ENCODE measurements at places on chromosomes 12 and 14. TPM values are rescaled to one million over a fixed set of nuclear protein-coding genes. Genes with fewer than 3 reads are reported as not detected.

The CRIP1 gene
- 3.6 TPM for total RNA-seq

The ADGRD1 gene
- total RNA-seq, result 9.6 TPM

The GARIN6 gene
- not detected for total RNA-seq

The INSM2 gene
- total RNA-seq, result not detected

The AHSA1 gene
- total RNA-seq, result 157 TPM

- H3K4me1 ChIP-seq, result no peaks in the 10 kb centered on the region
- no peak for DNase-seq
- H3K27me3 ChIP-seq, result no peaks in the 10 kb centered on the region
These were observed 13.3 kb downstream of the SENP1 start for GRCh38 chr12:48092611-48093010.

DNA sequence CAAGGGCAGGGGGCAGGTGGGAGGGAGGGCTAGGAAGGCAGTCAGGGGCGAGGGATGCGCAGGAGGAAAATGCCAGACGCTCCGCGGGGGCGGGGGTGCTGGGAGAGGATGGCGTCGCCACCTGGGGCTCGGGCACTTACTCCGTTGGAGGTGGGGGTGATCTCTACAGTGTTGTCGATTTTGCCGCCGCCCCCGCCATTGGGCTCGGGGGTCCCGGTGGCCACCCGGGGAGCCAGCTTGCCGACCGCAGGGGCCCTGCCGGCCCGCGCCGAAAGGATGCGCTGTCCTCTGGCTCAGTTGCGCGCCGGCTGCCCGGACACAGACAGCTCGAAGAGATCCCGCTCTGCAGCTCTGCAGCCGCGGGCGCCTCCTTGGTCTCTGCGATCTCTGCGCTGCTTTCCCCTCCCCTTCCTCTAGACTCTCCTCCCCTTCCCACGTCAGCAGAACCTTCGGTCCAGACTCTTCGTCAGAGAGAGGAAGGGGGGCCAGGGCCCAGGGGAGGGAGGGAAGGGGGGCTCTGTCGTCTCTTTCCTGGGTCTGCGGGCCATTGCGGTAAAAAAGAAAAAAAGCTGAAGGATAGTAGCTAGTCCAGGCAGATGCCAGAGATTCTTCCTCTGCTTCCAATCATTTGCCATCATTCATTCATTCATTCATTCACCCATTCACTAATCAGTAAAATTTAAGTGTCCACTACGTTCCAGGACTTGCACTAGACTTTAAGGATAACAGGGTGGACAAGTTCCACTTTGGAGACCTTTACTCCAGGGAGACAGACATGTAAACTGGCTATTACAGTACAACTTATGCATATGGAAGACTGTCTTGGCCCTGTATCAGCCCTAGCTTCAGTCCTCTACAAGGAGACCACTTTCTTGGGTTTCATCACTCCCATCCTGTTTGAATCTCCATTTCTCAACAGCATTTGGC, at the start of gene SLC22A17:
TSS of gene SLC22A17 (minus strand) at position 382 of the 927 bp plus-strand sequence.
- H3K36me3 ChIP-seq, result no peaks in the 10 kb centered on the region
- H3K27me3 ChIP-seq, result peaks cover 26% of the 10 kb centered on the region
- H3K27ac ChIP-seq, result no peak within 1 kb of the TSS
- DNase-seq, result no peak

DNA sequence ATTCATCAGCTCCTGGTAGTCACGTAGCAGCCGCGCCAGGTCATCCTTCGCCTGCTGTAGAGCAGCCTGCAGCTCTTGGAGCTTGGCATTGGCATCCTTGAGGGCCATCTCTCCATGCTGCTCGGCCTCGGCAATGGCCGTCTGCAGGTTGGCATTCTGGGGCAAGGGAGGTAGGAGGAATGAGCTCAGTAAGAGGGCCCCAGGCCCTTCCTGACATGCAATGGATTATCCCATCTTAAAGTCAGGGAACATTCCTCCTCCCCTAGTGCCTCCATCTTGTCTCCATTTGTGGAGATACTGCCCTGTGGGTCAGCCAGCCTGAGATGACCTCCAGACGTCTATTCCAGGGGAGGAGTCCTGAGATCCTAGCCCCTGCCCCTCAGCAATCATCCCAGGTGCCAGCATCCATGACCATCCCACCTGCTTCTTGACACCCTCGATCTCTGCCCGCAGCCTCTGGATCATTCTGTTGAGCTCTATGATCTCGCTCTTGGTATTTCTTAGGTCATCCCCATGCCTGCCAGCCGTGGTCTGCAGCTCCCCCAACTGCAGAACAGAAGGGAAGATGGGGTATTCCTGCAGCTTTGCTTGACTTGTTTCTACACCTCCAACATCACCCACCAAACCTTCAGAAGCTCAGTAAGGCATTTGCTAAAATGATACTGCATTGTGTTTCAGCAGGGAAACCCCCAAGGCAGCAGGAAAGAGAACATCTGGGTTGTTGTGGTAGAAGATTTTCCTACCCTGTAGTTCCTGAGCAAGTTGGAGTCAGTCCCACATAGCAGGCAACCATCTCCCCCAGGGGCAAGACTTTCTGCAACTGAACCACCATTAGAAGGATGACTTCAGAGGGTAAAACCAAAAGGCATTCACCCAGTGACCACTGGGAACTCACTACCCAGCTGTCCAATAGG, 4.4 kb downstream of the KRT3 start:
- no peak overlapping the region for H3K27ac ChIP-seq
- no peak for DNase-seq
- no peak overlapping the region for H3K4me3 ChIP-seq
- H3K4me1 ChIP-seq, result no peaks in the 10 kb centered on the region
- H3K27me3 ChIP-seq, result peaks cover 17% of the 10 kb centered on the region

GRCh38 chr14:104563191-104563741, 16.3 kb upstream of the C14orf180 start:
- no peak overlapping the region for H3K4me3 ChIP-seq
- DNase-seq, result no peak
- H3K36me3 ChIP-seq, result no peaks in the 10 kb centered on the region
- no peaks in the 10 kb centered on the region for H3K4me1 ChIP-seq
- no peak overlapping the region for H3K27ac ChIP-seq
- peaks cover 5% of the 10 kb centered on the region for H3K27me3 ChIP-seq

GRCh38 chr14:74035556-74035955, 16.4 kb downstream of the BBOF1 start:
- no peak overlapping the region for H3K27ac ChIP-seq
- no peaks in the 10 kb centered on the region for H3K27me3 ChIP-seq
- H3K4me3 ChIP-seq, result no peak overlapping the region
- no peaks in the 10 kb centered on the region for H3K4me1 ChIP-seq
- no peak for DNase-seq

GRCh38 chr14:64953661-64954060, 11.1 kb upstream of the GPX2 start:
- H3K4me1 ChIP-seq, result peaks cover 44% of the 10 kb centered on the region
- H3K27ac ChIP-seq, result no peak overlapping the region
- H3K36me3 ChIP-seq, result no peaks in the 10 kb centered on the region
- H3K27me3 ChIP-seq, result no peaks in the 10 kb centered on the region
- no peak overlapping the region for H3K4me3 ChIP-seq

Data from gastrocnemius medialis (tissue), 4 donors.